ENCODE measurements at places on chromosomes 3 and 15. TPM values are rescaled to one million over a fixed set of nuclear protein-coding genes. Genes with fewer than 3 reads are reported as not detected.

GRCh38 chr3:154018100-154018696 lies 103.0 kb upstream of the ARHGEF26 start:
- DNase-seq, result no peak
- H3K4me1 ChIP-seq, result no peaks in the 10 kb centered on the region
- H3K36me3 ChIP-seq, result no peaks in the 10 kb centered on the region
- H3K27me3 ChIP-seq, result no peaks in the 10 kb centered on the region
- H3K27ac ChIP-seq, result no peak overlapping the region

Gene NAA50
- 77.8 TPM for total RNA-seq

DNA sequence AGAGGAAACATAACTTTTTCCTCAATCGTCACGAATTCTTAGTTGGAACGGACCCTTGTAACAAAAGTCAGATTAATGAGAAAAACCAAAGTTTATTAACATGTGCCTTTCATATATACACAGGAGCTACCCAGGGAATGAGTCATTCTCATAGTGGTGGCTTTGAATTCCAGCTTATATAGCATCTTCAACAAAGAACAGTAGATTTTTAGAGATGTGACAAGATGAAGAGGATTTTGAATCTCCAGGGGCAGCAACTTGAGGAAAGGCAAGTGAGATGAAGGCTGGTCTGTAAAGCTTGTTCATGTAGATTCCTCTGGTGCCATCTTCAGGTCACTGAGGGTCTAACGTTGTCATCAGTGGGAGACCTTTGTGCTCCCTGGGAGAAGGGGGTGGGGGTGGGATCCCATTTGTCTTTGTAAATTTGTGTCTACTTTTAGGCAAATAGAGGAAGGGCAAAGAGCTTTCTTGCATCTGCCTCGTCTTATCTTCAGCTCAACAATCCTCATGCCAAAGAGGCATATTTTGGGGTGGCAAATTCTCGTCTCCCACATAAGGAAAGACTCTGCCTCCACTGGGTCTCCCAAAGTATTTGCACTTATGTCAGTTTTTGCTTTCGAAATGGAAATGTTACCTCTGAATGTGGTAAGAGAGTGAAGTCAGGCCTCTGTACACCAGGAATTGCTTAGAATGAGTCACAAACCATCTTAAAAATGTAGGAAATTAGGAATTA lies 29.5 kb downstream of the CLEC3B start:
- H3K4me3 ChIP-seq, result no peak overlapping the region
- H3K4me1 ChIP-seq, result peaks cover 18% of the 10 kb centered on the region

DNA sequence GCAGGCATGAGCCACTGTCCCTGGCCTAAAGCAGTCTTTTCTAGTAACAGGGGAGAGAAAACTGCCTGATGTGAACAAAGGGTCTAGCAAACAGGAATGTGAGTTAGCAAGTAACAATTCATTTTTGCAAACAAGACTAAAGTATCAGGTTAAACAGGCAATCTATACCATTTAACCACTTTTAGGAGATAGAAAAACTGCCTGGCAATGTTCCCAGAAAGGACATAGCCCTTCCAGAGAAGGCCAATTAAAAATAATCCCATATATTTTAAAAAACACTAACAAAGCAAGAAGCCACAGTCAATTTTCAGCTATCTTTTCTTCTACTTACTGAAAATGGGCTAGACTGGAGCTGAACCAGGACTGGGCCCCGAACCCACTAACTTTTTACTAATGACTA lies 6.3 kb downstream of the RBSN start:
- no peaks in the 10 kb centered on the region for H3K4me1 ChIP-seq
- no peak for DNase-seq
- no peak overlapping the region for H3K27ac ChIP-seq
- peaks cover 56% of the 10 kb centered on the region for H3K36me3 ChIP-seq
- H3K4me3 ChIP-seq, result no peak overlapping the region

- no peak overlapping the region for H3K27ac ChIP-seq
- no peak for DNase-seq
- H3K27me3 ChIP-seq, result no peaks in the 10 kb centered on the region
- no peaks in the 10 kb centered on the region for H3K36me3 ChIP-seq
- no peak overlapping the region for H3K4me3 ChIP-seq
- H3K4me1 ChIP-seq, result peaks cover 30% of the 10 kb centered on the region
These were observed 215.3 kb upstream of the SEMA6D start for GRCh38 chr15:47502041-47502440.

Data from right atrium auricular region (tissue), 2 donors.